Stimulated activated CD4-positive, alpha-beta T cell treated with anti-CD3 and anti-CD28 coated beads, Interleukin-2, amount 100 ng/mL, for 24 hours (primary cell): ENCODE measurements at places on chromosomes 7 and 10.

GRCh38 chr7:135716677-135717238 is 11.2 kb downstream of the SLC13A4 start:
- no peak for DNase-seq

DNA sequence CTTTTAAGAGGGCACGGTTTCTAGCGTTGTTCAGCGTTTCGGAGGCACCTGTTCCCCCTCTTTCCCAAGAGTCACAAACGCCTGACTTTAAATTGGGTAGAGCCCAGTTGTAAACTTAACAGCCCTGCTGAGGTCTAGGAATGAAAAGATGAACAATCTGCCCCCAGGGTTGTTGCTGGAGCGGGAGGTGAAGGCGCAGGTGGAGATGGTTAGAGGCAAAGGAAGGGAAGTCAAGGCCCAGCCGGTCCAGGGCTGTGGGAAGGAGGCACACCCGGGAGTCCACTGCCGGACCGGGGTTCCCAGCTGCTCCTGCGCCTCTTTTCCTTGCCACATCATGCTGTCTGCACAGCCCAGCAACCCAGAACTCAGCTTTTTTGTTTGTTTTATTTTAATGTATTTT is 770 bp downstream of the PRXL2A start:
- no peak for DNase-seq

DNA sequence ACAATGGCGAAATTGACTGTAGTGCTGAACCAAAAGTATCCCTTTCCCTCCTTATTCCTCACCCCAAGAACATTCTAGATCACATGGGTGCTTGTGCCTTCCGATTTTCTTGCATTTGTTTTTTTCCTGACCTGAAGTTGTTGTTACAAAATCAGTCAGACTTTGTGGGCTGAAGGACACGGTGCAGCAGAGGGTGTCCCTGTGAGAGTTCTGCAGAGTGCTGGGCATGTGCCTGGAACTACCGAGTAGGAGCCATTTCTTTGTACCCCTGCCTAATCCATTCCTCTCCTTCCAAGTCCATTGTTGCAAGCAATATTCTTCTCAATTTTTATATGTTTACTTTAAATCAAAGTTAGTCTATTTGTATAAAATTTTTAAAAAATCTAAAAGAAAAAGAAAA is 35.3 kb upstream of the GJD4 start:
- DNase-seq: no peak

DNA sequence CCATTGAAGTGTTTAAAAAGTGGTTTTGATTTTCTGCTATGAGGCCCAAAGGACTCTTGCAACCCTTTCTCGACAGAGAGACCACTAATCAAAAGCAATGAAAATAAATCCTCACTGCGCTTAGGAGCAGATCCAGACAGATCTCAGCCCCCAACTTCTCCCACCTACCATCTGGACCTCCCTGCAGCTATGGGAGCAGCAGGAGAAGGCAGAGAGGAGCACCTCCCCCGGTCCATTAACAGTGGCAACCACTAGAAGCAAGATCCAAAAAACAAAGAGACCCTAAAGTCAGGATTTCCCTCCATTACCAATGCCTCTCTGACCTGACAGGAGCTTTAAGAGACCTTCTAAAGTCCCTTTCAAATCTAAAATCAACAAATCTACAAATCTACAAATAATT is 99.0 kb upstream of the LSM8 start:
- DNase-seq: no peak

DNA sequence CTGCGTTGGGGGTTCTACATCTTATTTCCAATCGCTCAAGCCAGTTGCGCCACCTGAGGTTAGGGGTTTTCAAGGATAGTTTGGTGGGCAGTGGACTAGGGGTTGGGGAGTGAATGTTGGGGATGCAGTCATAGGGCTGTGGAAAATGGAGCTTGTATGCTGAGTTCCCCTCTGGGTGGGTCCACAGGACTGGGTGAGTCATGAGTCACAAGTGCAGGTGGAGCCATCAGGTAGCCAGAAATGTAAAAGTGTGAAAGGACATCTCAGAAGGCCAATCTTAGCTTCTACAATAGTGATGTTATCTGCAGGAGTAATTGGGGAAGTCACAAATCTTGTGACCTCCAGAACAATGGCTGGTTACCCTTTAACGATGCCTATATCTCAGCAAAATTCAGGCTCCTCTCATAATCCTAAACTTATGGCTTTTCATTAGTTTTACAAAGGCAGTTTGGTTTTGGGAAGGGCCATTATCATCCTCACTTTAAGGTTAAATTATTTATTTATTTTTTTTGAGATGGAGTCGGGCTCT is 18.0 kb upstream of the MKRN1 start:
- DNase-seq: no peak

GRCh38 chr10:18254086-18254485 is 113.9 kb downstream of the CACNB2 start:
- no peak for DNase-seq

GRCh38 chr10:70652761-70653657 is 19.3 kb upstream of the ADAMTS14 start:
- DNase-seq: no peak

GRCh38 chr10:13115832-13116803 is 16.2 kb downstream of the OPTN start:
- DNase-seq: no peak

DNA sequence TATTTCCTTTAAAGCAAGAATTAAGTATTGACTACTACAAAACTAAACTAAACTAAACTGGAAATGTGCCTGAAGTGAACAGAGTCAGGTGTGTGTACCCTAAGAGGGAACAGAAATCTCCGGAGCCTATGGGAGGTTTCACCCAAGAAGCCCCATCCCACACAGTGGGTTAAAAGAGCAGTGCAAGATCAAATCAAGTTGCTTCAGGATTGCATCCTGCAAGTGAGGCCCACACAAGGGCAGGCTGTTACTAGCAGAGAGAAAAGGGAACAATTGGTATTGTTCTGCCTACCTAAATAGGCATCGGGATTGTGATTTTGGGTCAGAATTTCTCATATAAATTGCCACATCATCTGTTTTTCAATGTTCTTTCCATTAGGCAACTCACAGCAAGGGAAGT is 113.3 kb upstream of the CDC14C start:
- no peak for DNase-seq

- DNase-seq: no peak
These were observed 16.6 kb downstream of the COL28A1 start for GRCh38 chr7:7519056-7519455.

DNA sequence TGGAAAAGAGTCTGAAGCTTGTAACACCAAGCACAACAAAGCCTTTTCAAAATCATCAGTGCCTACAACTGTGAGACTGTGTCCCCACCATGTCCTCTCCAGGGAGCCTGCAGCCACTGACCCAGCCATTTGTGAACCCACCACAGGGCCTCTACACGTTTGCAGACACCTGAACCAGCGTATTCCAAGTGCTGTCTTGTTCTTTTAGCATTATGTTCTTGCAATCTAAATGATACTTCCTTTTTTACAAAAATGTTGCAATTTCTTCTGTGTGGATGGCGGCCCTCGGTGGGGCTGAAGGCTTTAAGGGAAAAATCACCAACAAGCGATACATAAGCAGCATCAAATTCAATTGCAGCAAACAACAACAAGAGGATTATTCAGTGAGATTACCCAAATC is 403.2 kb upstream of the MGMT start:
- DNase-seq: no peak

- DNase-seq: no peak
These were observed 228.1 kb downstream of the CSTF2T start for GRCh38 chr10:51471271-51471670.

- DNase-seq: no peak
These were observed 69.1 kb downstream of the VPS41 start for GRCh38 chr7:38839851-38840250.

DNA sequence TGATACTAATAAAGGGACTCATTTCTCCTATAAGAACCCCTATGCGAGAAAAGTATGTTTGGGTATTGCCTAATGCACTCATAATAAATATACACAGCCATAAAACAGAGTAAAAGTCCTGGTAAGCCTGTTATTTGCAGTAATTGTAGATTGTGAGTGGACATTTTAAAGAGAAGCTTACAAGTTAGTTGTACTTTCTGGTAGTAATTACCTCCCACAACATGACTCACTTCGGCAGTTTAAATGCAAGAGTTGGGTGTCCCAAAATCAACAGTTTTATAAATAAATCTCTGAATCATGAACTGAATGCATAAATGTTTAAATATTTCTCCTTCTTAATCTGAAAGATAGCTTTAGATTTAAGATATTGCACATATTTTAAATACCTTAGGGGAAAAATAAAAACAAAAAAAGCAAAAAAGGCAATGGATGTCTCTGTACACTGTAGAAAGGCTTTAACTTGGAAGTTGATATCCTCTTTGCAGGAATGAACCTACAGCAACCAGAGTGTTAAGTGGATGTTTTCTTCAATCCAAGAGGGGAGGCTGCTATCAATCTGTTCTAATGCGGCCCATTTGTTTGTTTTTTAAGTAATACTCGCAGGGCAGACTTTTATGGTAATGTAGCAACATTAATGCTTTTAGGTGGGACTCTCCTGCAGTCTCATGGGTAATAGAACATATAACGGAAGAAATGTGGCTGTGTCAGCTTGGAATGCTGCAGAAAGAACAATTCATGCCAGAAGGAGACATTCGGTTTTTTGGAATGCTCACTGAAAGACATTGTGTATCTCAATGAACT is 57.3 kb upstream of the ZEB1 start:
- no peak for DNase-seq

- no peak for DNase-seq
These were observed 118.1 kb downstream of the TPST1 start for GRCh38 chr7:66323114-66323796.

DNA sequence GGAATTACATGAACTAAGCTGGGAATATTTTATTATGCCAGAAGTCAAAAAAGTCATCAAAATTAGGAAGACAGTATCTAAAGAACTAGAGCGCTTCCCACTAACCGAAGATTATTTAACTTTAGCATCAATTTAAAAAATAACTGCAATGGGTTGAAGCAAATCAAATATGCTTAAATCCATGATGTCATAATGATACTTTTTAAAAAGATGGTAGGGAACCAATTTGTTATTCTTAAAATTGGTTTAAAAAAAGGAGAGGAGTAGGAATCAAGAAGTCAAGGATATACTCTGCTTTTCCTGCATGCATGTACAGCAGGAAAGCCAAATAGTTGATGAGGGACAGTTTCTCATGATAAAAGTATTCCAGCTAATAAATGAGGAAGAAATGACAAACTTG is 3.2 kb upstream of the ASAH2 start:
- no peak for DNase-seq

- DNase-seq: peak; percentile 22
These were observed 3.3 kb upstream of the SEPHS1 start for GRCh38 chr10:13351340-13351915.

GRCh38 chr10:34813626-34814222 is 1.4 kb downstream of the PARD3 start:
- DNase-seq: no peak

DNA sequence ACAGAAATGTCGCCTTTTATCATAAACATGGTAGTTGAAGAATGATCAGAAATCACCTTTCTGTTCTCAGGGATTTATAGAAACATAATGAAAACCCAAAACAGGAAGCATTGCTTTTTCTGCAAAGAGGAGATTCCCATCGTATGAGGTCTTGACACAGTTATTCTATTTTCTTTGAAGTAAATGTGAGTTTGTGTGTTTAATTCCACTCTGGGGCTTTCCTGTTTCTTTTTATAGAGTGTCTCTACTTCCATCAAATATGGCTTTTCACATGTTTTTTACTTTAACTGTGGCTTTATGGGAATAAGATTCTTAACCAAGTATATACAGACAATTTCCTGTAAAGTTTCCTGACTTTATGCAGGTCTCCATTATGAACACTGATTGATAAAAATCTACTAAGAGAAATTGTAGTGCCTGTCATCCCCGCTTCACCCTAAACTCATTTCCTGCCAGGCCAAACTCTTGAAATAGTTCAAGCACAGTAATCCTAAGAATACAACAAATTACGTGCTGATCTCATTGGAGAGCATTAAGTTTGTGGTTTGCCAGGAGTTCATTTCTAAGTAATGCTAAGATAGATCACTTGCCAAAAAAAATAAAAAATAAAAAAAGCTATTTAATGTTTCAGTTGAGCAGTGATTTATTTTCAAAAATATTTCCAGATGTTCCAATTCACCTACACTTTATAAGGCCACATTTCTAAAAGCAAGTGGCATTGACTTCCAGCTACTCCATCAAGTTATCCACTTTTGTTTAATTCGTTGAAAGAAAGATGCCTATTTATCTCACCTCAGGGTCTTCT is 52.2 kb upstream of the SEC61G start:
- DNase-seq: no peak

- no peak for DNase-seq
These were observed 61.3 kb downstream of the AKR1D1 start for GRCh38 chr7:138137423-138138171.

GRCh38 chr10:62696798-62697197 is 107.7 kb upstream of the ADO start:
- no peak for DNase-seq

DNA sequence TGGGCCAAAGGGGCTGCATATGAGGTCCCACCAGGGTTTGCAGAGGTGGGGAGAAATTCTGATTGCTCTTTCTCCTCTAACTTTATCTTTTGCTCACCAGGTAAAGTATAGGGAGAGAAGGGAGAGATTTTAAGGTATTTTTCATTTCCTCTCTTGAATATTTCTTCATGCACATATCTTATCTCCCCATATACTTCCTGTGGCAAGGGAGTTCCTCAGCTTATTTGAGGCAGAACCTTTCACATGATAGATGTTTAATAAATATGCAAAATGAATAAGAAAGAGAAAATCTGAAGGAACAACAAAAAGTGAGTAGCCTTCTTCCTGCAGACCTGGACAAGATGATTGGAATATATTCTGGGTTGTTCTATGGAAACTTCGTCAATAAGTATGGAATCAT is 67.4 kb upstream of the PDCD4 start:
- no peak for DNase-seq

- DNase-seq: no peak
These were observed 152.8 kb downstream of the FOXP2 start for GRCh38 chr7:114567416-114567815.

- no peak for DNase-seq
These were observed 27.3 kb upstream of the ECHDC3 start for GRCh38 chr10:11714750-11715365.

GRCh38 chr10:116716381-116716780 is 26.0 kb downstream of the HSPA12A start:
- DNase-seq: no peak

DNA sequence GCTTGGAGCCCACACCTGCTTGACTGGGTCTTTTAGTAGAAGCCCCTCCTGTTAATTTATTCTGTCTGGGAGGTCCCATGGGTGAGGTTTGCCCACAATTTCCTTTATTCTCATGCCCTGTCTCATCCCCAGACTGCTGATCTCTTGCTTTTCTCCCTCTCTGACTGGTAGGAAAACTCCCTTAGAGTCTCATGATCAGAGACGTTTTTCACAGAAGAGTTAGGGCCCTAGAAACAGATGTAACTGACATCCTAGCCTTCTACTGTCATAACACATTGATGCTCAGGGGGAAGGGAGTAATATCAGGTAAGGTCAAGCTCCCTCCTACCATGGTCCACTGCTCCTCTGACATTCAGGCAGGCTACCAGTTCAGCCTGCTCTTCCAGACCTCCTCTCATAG is 43.7 kb upstream of the WASL start:
- no peak for DNase-seq
